Uterus (tissue), 4 donors: ENCODE measurements at places on chromosomes 13 and 19. TPM values are rescaled to one million over a fixed set of nuclear protein-coding genes. Genes with fewer than 3 reads are reported as not detected.

TDRD12 gene
- total RNA-seq, result not detected

UBA52 gene
- 295 TPM for total RNA-seq

TMEM147 gene
- 111 TPM for total RNA-seq

RNF17 gene
- total RNA-seq, result 0.49 TPM

PRODH2 gene
- total RNA-seq, result not detected

ZFP28 gene
- total RNA-seq, result 14.7 TPM

GET3 gene
- 32.4 TPM for total RNA-seq

ZNF441 gene
- total RNA-seq, result 8.5 TPM

DPF1 gene
- not detected for total RNA-seq

MEIS3 gene
- 133 TPM for total RNA-seq

QPCTL gene
- 6.5 TPM for total RNA-seq

CCNA1 gene
- total RNA-seq, result not detected

CCDC8 gene
- total RNA-seq, result 42.6 TPM

CARS2 gene
- 67.2 TPM for total RNA-seq

FGF9 gene
- 1.1 TPM for total RNA-seq

CATSPERD gene
- total RNA-seq, result not detected

OR7A5 gene
- not detected for total RNA-seq

FBN3 gene
- total RNA-seq, result 32.8 TPM

HTR2A gene
- 5.1 TPM for total RNA-seq

FAM216B gene
- total RNA-seq, result 0.27 TPM

ZNF266 gene
- total RNA-seq, result 12.6 TPM

IFI30 gene
- 17.4 TPM for total RNA-seq

CRX gene
- not detected for total RNA-seq

HSPBP1 gene
- total RNA-seq, result 37.4 TPM

C13orf46 gene
- total RNA-seq, result not detected

PEAK3 gene
- not detected for total RNA-seq

HNRNPUL1 gene
- 108 TPM for total RNA-seq

KLK8 gene
- not detected for total RNA-seq

ZNF121 gene
- total RNA-seq, result 44.4 TPM

LILRB5 gene
- 3.2 TPM for total RNA-seq

LHFPL6 gene
- total RNA-seq, result 78.4 TPM

TMEM161A gene
- total RNA-seq, result 3.5 TPM

FAM124A gene
- 7.2 TPM for total RNA-seq

RNF225 gene
- not detected for total RNA-seq
